ENCODE measurements at places on chromosomes 6 and 20.
A peak's percentile ranks its signal among the peaks of the same experiment; 100 is the strongest.

DNA sequence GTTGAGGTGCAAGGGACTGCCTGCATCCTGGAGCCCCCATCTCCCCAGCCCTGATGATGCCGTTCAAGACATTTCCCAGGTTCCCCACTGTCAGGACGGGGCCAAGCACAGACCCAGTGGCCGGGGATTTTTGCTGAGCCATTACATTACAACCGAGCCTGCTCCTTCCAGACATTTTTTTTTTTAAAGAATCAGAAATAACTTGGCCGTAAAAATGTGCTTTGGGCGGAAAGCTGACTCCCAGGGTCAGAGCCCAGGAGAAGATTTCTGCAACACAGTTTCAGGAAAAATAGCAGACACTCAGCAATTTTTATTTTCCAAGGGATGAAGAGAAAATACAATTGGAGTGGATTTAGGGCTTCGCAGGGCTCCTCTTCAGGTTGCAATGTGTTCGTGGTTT, 87.9 kb downstream of the LRFN2 start:
- DNase-seq = no peak

- DNase-seq = no peak
Measured at GRCh38 chr6:124999105-124999764, 37.0 kb downstream of the RNF217 start.

- no peak for DNase-seq
Measured at GRCh38 chr20:25274891-25275812, 27.3 kb downstream of the PYGB start.

GRCh38 chr6:5998236-5998635, 8.5 kb downstream of the NRN1 start:
- no peak for DNase-seq

DNA sequence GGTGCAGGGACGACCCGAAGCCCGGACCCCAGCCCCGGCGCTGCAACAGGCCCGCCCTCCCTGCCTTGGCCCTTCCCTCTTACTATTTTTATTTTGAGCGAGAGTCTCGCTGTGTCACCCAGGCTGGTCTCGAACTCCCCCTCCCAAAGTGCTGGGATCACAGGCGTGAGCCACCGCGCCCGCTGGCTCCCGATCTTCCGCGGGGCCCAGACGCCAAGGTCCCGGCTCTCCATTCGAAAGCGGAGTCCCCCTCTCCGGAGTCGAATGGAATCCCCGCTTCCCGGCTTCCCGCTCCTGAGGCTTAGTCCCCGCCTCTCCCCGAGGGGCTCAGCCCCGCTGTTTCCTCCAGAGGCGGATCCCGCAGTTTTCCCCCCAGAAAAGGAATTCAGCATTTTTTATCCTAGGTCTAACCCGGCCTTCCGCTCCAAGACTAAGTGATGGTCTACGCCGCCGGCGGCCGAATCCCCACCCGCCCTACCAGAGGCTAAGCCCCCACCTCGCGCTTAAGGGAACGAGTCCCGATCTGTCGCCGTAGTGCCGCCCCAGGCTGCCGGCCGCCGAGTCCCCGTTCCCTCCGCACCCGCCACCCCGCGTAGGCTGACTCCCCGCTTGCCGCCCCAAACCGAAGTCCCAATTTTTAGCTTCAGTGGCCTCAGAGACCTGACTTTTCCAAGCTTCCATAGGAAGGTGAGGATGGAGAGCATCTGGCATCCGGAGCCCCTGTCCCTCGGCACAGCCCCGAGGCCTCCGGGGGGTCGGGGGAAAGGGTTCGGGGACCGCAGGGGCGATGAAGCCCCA, 11.5 kb upstream of the TMC2 start:
- DNase-seq = peak; percentile 57

GRCh38 chr20:63255931-63256704, 1.9 kb upstream of the NKAIN4 start:
- no peak for DNase-seq

DNA sequence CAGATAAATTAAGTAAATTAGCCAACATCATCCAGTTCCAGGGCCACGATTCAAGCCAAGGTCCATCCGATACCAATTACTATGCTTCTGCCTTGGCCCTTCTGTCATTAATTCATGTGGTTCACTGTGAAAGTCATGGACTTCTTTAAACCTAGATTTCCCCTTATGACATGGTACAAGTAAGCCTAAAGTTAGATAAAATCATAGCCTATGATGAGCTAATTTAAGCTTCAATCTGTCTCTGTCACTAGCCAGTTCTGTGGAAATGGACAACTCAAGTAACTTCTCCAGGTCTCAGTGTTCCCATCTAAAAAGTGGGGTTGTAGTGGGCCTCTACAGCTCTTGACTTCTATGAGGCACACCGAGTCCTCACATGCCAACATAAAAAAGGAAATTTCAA, 225.5 kb upstream of the MARCKS start:
- DNase-seq = no peak

GRCh38 chr6:167766986-167767714, 59.6 kb upstream of the AFDN start:
- no peak for DNase-seq

DNA sequence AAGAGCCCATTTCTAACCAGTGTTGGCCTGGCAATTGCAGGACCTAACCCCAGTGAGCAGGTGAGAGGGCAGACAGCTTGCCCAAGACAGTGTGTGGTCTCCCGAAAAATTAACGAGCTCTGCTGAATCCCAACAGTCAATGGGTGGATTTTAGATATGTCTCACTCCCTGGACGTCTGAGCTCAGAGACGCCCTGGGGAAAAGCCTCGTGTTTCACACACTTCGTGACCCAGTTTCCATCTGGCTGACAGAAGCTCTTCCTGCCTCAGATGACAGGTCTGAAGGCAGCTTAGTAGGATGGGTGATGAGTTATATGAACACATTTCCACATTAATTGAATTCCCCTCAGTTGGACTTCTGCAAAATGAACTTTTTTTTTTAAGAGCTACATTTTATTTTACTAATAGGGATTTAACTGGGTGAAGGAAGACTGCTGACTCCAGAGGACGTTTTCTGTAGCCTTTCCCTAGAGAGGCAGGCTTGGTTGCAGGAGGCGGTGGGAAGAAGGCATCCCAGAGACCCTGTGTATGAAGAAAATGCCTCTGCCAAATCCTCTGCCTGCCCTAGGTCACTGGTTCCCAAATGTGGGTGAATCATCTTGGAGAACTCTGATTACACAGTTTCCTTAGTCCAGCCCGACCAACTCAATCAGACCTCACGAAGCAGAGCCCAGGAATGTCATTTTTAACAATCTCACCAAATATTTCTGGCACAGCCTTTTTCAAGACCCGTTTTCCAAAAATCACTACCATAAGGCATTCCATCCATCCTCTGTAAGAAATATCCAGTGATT, 71.7 kb upstream of the LY86 start:
- DNase-seq = no peak

- no peak for DNase-seq
Measured at GRCh38 chr6:34595332-34596184, 39.4 kb upstream of the SPDEF start.

DNA sequence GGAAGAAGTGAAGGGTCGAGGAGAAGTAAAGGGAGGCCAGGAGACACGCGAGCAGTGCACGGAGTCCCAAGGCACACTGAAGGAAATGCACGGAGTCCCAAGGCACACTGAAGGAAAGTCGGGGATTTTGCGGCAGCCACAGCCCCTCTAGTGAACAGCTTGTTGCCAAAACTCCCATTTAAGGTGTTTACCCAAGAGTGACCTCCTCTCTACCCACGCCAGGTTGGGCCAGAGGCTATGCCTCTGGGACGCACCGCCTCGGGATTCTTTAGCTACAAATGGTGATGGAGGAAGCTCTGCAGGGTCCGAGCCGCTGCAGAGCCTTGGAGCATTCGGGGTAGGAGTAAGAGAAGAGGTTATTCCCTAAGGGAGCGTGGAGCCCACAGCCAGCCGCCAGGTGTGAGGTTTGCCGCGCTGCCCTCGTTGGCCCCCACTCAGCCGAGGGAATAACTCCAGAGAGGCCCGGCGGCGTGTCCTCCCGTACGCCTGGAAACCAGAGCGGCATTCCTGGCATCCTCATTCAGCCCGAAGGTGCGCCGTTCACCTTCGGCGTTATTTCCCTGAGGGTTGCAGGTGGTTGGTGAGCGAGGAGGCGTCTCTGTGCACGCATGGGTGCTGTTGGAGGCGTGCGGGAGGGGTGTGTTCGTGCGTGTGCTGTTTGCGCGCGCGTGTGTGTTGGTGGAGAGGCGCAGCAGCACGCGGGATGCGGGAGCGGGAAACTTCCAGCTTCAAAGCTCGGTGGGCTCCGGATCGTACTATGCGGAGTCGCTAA, 3.4 kb upstream of the MAFB start:
- DNase-seq = peak; percentile 38

DNA sequence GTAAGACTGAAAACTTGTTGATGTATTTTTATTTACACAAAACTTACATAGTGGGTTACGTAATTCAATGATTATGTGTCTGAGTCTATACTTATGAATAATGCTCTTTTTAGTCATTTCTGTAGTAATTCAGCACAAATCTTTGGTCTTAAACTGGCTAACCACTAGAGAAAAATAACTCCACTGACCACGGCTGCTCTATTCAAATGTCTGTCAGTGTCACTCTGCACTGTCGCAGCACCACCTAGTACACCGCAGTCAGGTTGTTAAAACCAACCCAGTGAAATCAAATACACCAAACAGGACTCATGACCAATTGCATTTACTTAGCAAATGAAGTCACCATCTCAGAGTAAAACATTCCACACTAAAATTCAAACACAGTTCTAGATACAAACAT, 93.5 kb upstream of the CCDC28A start:
- DNase-seq = no peak

DNA sequence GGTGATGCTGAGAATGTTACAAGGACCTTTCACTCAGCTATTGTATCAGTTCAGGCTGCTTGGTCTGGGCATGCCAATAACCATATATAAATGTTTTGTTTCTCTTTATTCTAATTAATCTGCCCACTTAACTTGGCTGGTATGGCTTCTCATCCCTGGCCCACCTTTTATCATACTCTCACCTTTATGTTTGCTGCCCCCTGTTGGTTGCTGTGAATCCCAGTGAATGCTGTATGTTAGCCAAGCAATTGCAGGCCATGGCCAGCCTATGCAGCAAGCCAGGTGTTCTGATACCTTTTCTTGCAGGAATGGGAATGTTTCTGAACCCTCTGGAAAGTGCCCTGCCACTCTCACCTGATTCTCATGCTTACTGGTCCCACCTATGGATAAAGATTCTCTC, 54.6 kb downstream of the PCSK2 start:
- DNase-seq = peak; percentile 73

DNA sequence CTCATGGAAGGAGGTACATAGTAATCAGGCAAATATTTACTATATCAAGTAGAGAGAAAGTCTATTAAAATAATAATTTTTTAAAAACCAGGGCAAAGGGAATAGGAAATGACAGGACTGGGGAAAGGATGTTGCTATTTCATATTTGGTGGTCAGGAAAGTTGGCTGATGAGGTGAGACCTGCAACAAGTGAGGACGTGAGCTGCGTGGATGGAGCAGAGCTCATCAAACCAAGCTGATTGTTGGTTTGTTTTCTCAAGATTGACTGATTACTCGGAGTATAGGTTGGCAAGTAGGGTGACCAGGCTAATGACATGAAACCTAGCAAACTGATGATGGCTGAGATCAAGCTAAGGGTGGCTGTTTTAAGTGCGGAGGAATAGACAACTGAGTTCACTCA, 6.0 kb downstream of the GJA1 start:
- DNase-seq = no peak

DNA sequence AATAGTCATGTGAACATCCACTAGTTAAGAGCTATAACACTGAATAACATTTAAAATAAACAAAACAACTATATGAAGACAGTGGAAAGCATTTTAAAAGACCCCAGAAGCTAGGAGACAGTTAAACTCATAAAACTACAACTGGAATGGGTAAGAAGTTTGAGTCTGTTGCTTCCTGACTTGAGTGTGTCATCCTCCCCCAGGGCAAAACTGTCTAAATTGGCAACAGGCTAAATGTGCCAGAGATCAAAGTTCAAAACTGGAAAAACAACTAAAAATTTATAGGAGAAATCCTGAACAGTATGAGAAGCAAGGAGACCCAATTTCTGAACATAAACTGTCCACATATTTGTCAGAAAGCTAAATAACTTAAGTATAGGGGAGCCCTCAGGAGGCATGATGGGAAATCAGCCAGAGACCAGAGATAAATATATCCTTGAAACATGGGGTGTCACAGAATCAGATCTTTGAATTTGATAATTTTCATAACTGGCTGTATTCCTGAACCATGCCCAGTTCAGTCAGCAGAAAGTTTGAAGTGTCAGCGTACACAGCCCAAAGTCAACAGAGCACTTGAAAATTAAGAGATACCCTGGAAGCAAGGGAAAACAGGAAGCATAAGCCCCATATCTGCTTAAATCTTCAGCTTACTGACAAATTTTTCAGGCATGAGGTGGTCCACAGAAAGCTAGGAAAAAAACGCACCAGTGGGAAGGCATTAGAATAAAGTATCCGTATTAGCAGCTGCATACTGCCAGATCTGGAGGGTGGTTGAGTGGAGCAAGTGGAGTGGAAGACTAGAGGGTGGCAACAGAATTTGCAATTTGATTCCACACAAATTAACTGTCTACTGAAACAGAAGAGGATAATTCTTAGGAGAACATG, 516.1 kb upstream of the MAN1A1 start:
- no peak for DNase-seq

- no peak for DNase-seq
Measured at GRCh38 chr6:144840619-144841018, 555.5 kb downstream of the UTRN start.

DNA sequence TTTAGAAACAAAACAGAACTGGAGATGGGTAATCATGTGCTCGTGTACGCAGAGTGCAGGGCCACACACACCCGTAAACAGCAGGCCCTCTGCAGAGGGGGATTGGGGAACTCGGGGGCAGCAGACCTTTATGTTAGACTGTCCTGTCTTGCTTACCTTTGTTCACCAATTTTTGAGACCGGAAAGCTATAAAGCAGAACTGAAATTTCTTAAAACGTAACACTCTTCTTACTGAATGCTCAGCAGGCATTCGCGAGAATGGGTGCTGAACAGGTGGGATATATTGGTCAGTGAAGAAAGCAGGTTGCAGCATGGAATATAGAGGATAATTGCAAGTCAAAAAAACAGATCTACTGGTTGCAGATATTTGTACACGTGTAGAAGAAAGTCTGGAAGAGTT, 211.1 kb downstream of the BMP7 start:
- no peak for DNase-seq

- DNase-seq = no peak
Measured at GRCh38 chr20:9689041-9689440, 149.8 kb downstream of the PAK5 start.

DNA sequence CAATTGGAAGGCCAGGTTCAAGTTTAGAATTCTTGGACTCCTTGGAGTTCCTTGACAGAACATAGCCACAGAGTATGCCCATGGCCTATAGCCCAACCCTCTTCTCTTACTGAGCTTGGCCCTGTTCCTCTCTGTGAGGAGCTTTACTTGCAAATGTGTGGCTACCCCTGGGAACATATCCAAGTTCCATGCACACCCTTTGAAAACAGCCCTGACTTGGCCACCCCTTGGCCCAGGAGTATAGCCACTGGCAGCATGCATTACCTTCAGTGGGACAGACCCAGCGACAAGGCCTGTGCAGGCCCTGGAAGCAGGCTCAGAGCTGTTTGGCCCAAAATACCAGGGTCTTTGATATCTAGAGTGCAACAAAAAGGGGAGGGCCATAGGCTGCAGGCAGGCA, 19.5 kb upstream of the MAS1 start:
- no peak for DNase-seq

GRCh38 chr20:49247792-49248191, 28.6 kb downstream of the DDX27 start:
- DNase-seq = no peak
